Renal cortical epithelial cell (primary cell): ENCODE measurements at places on chromosomes 6 and 20.
A peak's percentile ranks its signal among the peaks of the same experiment; 100 is the strongest.

DNA sequence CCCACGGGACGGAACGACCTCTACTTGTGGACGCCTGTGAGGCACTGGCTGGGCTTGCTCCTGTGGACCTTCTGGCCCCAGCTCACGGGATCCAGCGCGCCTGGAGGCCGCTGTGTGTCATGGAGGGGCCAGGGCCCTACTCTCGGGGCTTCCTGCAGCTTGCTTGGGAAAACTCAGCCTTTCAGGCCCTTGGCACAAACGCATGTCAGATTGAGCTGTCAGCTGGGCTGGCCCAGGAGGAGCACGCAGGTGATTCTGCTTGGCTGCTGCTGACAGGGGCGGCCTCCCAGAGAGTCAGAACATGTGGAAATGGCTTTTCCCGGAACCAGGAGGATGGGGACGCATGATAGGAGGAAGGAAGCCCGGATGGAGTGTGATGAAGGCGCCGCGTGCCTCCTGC lies 39.7 kb downstream of the TMEM181 start:
- DNase-seq = no peak

GRCh38 chr20:3927486-3928291 lies 38.5 kb downstream of the PANK2 start:
- no peak for DNase-seq

DNA sequence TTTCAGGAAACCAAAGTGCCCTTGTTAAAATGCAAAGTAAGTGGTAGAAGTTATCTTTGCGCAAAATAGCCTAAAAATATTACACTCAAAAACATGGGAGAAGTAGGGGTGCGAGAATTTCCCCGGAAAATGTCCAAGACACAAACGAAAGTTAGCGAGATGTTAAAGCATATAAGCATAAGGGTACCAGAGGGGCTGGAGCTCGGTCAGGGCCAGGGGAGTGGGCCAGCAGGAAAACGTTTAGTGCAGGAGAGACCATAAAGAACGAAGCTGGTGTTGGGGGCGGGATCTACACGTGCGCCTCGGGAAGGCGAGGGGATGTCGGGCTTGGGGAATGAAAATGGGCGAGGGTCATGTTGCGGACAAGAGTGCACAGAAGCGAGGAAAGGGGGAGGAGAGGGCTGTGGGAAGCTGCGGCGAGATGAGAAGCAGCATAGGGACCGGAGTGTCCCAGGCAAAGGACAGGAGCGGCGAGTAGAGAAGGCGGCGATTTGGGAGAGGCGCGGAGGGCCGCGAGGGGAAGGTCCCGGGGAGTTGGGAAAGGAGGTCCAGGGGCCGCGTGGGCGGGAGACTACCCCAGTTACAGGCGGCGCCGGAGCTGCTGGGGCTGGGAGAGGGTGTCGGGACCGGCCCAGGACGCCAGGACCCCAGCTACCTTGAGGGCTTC lies 600 bp downstream of the XPO5 start:
- DNase-seq = peak; percentile 18

GRCh38 chr6:34189806-34190503 lies 44.1 kb upstream of the GRM4 start:
- DNase-seq = no peak

GRCh38 chr6:136252441-136252840 lies 2.3 kb upstream of the MTFR2 start:
- DNase-seq = no peak

DNA sequence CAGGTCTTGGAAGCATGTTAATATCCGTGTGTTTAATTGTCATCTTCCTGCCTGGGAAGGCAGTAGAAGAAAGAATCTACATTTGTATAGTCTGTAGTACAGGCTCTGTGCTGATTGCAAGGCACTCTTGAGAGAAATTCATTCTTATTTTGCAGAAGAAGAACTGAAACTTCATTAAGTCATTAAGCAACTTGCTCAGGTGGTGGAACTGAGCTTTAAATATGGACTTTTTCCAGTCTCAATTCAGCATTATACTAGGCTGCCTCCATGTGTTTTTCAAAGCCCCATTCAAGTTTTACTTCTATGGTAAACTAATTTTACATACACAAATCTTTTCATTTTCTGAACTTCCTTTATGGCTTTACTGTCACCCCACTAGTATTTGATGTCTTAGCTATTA lies 18.7 kb downstream of the ZNF451 start:
- no peak for DNase-seq

DNA sequence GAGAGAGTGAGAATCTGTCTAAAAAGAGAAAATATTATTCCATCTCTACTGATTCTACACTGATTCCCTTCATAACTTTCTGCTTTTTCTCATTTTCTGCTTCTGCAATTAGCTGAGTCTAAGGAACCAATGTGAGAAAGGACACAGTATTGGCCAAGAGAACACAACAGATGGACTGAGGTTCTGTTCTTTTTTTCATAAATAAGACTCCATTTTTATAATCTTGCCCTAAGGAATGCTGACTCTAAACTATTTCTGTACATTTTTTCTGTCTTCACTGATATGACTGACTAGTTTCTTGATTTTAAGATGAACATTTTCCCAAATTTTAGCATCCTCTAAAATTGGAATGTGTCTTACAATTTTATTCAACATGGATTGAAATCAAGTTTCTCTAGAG lies 87.0 kb upstream of the IYD start:
- no peak for DNase-seq

DNA sequence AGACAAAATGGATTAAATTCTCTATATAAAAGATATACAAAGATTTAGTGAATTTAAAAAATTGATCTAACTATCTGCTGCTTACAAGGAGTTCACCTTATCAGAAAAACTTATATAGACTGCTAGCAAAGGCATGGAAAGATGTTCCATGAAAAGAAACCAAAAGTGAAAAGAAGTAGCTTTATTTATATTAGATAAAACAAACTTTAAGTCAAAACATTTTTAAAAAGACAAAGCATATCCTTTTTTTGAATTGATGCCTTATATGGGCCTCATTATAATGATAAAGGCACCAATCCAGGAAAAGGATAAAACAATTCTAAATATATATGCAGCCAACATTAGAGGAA lies 334.2 kb downstream of the MEI4 start:
- no peak for DNase-seq

- DNase-seq = peak; percentile 98
Observed at GRCh38 chr6:142802124-142802523, 142.9 kb downstream of the HIVEP2 start.

GRCh38 chr6:158322724-158323560 lies 10.7 kb downstream of the TULP4 start:
- DNase-seq = peak; percentile 97

DNA sequence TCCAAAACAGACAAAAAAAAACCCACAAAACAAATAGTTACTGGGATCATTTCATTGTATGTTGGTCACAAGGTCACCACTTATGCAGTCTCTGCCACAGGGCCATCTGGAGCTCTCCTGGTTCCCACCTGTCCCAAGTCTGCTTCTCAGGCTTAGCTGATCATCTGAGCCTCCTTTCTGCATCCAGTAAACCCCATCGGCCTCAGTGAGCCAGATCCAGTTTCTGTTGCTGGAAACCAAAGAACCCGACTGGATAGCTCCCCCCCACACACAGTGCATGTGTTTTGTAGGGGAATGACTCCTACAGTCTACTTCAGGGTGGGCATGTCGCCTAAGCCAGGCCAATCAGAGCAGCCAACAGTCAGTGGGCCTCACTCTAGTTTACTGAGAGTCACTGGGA lies 233.3 kb downstream of the PREX1 start:
- no peak for DNase-seq

GRCh38 chr20:40807821-40808170 lies 118.8 kb upstream of the MAFB start:
- DNase-seq = no peak

DNA sequence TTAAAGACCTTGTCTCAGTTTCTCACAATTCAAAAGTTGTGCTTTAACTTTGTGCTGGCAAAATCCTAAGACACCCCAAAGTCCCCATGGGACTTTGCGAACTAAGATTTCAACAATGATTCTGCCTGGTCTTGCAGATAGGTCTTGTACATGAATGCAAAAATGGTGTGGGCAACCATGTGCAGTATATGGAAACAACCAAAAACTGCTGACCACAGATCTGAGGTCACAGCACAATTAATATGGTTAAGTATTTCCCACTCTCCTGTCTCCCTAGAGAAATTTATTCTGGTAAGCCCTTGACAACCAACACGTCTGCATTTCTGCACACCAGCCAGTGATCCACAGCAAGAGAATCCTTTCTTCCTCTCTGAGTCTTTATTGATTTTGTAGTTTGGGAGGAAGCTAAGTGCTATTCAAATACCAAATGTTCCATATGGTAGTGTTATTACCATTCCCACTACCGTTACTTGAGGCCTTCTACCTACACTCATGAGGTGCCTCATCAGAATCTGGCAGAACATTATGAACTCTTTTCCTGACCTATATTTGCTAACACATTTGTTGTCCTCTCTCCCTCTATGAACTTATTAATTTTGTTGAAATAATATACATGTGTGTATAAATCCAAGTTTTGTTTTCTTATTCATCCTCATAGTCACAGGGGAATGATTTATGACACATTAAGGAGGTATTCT lies 178.7 kb downstream of the ATXN1 start:
- peak; percentile 27 for DNase-seq

GRCh38 chr6:28802417-28803336 lies 121.1 kb downstream of the TRIM27 start:
- peak; percentile 4 for DNase-seq

DNA sequence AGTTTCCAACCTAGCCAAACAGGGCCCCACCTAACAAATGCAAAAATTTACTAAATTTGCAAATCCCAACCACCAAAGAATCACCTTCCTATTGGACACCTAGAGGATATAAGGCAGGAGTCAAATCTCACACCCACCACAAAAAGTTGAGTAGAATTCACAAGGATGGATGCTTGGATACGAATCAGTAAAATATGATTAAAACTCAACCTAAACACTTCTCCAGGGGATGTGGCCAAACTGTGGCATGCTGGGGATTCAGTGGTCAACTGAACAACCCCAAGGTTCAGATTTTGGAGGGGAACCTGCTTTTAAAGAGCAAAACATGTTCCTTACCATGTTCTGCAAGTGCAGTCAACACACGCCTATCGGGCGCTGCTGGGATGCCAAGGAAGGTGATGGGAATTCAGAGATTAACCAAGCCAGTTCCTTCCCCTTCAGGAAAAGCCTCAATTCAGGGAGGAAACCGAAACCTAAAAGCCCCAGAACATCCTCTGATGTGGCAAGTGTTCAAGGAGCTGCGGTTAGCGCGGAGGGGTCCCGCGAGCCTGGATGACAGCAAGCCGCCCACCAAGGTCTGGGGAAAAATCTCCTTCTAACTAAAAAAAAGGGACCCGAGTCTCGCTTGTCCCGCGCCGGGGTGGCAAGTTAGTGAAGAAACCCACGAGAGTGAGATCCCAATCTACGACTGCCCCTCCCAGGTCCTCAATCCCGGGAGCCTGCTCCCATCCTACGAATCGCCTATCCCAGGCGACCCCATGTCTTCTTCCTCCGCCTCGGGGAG lies 902 bp downstream of the SAMHD1 start:
- DNase-seq = no peak

DNA sequence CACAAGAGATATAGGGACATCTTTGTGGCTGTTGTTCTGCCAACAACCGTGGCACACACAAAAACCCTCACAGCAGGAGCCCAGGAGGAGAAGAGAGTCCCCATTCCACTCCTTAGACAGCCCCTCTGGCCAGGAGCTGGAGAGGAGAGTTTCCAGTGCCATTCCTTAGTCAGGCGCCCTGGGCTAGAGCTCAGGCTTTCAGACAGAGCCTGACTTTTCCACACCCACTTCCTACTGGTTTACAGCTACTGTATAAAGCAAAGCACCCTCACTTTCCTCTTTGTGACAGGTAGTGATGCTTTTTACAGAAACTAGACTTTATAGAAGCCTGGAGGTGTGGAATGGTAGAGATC lies 145.9 kb downstream of the SYCP2 start:
- no peak for DNase-seq

DNA sequence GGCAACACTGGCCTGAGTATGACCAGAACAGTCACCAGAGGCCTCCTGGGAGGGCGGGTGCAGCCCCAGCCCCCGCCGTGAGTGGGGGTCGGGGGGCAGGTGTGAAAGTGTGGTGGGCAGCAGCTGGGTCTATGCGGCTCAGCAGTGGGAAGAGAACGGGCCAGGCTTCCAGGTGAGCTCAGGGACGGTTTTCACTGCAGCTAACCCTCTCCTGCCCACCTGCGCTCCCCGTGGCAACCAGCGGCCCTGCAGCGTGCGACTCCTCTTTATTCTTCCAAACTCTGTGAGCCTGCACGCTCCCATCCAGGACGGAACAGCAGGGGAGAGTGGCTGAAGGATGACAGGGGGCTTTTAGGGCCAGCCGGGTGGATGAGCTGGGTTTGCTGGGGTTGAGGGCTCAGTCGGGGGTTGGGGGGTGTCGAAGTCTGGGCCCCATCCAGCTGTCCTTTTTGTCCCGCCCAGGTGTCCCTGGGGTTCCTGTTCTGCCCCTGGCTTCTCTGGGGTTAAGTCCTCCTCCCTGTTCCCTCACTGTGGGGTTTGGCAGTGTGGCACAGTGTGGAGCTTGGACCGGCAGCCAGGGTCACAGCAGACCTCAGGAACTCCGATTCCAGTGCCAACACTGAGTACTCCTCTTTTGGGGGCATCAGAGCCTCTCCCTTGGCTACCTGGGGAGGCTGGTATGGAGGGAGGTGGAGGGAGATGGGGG lies 859 bp upstream of the BIRC7 start:
- no peak for DNase-seq

GRCh38 chr6:158737710-158738615 lies 81.2 kb downstream of the EZR start:
- peak; percentile 66 for DNase-seq

DNA sequence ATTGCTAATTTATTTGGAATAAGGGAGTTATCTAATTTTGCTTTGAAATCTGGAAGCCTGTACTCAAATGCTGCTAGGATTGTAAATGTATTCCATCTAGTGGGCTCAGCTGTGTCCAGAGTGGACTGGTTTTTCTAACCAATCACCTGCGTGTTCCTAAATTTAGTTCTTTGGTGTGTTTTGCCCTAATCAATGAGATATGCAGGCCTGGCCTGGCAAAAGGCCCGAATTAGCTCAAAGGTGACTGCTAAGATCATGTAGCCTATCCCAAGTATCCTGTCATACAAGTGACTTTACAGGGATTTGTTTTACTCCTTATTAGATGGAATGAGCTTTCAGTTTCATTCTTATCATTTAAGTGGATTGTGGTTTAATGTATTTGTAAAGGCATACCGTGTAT lies 51.3 kb upstream of the ARMC2 start:
- DNase-seq = no peak

- peak; percentile 15 for DNase-seq
Observed at GRCh38 chr20:21251278-21251677, 51.9 kb upstream of the XRN2 start.

DNA sequence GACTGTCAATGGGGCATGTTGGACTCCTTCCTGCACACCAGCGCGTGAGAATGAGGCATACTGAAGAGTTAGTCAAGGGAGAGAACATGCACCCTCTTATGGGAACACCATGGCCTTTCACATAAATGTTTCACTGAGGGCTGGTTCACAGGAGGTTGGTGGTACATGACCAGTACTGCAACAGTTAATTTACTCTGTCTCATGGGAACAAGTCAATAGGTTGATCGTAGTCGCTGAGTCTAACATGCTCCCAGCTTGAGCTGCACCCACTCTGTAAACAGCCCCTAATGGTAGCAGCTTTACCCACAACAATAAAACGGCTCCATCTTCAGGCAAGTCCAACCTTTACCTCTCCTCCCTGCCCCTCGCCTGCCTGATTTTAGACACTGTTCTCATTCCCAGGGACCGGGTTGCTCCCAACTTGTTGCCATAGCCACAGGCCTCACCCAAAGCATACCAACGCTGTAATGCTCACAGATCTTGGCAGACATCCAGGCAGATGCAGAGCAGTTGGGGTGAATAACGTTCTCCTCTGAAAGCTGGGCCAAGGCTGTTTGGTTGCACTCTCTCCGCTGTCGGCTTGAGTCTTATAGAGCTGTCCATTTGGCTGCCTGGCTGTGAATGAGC lies 111.3 kb downstream of the LY86 start:
- DNase-seq = peak; percentile 96
